Activated CD4-positive, alpha-beta memory T cell treated with anti-CD3 and anti-CD28 coated beads for 36 hours (primary cell): ENCODE measurements at places on chromosomes 5 and 9.

DNA sequence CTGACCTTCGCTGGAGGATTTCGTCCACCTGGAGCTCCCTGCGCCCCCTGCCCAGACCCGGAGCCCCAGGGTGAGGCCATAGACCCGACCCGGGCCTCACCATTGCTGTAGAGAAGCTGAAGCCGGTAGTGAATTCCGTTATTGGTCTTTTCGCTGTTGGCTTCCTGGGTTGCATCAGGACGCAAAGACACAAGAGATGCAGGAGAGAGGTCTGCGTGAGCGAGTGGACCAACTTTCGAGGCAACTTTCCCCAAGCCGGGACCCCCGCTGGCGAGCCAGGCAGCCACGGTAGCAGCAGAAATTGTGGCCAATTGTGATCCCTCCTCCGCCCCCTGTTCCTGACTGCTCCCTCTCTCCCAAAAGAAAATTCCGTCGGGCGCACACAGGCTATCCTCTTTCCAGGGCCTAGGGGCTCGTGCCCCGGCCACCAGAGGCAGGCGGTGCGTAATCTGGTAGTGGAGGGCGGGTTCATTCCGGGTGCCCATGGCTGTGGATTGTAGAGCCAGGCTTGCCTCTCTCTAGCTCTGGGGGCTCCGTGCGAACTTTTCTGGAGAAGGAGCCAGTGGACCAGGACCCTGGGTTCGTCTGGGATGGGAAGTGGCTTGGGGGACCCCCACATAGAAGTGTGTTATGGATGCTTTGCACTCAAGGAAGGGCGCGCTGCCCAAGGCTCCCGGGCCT is 3.3 kb downstream of the EBF1 start:
- no peak for DNase-seq

DNA sequence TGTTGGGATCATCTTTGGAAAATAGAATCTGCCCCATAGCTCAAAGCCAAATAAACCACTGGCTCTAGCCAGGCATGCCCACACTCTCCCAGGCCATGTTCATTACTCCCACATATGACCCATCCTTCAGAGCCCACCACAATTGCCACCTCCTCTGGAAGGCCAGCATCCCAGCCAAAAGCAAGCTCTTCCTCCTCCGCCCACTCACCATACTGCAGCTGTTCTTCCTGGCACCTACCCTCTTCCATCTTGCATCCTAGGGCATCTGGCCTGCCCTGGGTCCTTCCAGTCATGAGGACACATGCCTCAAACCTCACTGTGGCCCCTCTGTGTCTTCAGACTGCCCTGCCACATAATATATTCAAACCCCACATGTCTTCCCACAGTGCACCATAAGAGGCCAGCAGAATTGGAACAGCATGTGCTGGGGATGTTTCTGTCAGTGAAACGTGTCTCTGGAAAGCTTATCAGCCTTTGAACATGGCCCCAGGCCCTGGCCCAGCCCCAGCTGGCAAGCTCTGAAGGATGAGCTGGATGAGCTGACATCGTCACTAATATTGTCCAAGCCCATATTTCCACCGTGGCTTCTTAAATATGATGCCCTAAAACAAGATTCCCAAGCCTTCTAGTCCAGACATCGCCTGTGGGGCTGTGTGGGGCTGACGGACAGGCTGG is 230.8 kb downstream of the AGTPBP1 start:
- DNase-seq, result no peak

DNA sequence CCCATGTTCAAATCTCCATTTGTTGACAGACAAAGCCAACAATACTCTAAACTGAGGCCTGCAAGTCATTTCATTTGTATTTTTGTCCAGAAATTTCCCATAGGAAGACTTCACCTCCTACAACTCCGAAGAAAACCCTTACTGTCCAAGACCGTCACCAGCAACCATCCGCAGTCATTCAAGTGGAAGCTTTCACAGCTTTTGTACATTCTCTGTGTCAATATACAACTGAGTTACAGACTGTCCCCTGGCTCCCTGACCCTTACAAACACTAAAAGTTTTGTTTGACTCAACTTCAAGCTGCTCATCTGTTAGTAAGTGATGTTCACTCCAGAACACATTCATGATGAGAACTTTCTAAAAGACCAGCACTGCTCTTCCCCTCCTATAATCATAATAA is 210.1 kb downstream of the DEPDC1B start:
- no peak for DNase-seq

- DNase-seq, result no peak
Observed at GRCh38 chr5:83377131-83377865, 94.2 kb upstream of the VCAN start.

DNA sequence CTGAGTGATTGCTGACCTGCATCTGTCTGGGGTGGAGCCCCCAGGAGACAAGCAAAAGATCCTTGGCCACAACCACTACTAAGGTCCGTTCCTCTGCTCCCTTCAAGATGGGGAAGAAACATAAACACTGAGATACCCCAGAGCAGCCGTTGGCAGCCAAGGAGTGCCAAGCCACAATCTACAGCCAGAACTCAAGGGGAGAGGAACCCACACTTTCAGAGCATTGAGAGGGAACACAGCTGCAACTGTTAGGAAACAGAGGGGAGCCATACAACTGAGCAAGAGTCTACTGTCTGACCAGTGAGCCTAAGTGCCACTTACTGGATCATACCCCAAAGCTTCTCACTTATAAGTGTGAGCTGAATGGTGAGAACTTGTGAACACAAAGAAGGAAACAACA is 44.6 kb upstream of the ADRB2 start:
- no peak for DNase-seq

DNA sequence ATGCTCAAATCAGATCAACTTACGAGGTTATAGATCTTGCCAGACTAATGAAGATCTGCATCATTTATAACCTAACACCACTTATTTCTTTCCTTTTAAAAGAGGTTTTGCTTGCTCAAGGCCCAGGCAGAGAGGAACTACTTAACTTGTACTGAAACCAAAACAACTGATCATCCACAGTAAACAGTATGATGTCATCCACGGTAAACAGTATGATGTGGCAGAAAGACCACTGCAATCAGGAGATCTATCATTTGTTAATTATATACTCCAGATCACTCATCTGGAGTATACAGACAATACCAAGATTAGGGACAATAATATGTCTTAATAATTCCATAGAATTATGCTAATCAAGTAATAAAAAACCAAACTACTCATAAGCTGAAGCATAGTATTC is 116.8 kb downstream of the ADAMTS6 start:
- DNase-seq, result no peak

DNA sequence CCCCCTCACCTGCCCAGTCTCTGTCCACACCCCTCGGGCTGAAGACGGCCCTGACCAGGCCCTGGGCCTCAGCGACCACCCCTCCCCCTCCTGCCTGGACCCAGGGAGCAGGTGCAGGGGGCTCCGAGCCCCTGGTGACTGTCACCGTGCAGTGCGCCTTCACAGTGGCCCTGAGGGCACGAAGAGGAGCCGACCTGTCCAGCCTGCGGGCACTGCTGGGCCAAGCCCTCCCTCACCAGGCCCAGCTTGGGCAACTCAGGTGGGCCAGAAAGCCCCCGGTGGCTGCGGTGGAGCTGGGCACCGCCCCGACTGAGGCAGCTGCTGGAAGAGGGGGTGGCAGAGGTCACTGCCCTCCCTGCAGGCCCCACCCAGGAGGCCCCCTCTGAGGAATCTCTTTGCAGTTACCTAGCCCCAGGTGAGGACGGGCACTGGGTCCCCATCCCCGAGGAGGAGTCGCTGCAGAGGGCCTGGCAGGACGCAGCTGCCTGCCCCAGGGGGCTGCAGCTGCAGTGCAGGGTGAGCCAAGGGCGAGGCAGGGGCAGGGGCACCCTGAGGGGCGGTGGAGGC is 7.7 kb downstream of the ENTPD8 start:
- DNase-seq, result no peak

DNA sequence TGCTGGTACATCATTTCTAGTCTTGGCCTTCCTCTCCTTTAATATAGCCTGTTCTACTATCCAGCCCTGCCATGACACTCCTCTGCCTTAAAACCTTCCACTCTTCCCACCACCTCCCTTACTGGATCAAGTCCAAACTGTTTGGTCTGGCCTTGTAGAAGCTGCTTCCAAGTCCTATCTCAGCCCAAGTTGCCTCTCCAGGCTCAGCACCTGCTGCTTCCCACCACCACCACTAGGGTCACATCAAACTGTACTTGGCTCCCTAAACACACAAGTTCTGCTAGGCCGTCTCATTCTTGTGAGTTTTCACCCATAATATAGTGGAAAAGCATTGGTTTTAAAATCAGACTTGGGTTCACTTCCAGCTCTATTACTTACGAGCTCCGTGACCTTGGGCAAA is 1.4 kb downstream of the NDUFA8 start:
- DNase-seq, result peak; percentile 43

- DNase-seq, result no peak
Observed at GRCh38 chr9:17116400-17116837, 18.4 kb upstream of the CNTLN start.

DNA sequence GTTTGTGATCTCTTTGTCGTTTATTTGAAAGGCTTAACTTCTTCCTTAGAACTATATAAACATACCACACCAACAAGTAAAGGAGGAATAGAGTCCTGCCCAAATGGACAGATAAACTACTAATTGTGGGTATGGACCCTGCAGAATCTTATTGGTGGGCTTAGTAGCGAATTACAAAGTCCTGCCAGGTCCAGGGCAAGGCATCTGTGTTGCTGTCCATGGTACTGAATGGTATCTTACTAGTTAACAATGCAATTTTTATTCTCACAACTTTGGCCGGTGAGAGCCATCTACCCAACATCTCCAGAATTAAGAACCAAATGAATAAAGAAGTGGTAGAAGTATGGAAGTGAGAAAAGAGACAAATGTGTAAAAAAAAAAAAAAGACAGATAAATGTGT is 1782.4 kb upstream of the WWC1 start:
- DNase-seq, result no peak

- no peak for DNase-seq
Observed at GRCh38 chr5:158194561-158194976, 335.6 kb upstream of the CLINT1 start.

DNA sequence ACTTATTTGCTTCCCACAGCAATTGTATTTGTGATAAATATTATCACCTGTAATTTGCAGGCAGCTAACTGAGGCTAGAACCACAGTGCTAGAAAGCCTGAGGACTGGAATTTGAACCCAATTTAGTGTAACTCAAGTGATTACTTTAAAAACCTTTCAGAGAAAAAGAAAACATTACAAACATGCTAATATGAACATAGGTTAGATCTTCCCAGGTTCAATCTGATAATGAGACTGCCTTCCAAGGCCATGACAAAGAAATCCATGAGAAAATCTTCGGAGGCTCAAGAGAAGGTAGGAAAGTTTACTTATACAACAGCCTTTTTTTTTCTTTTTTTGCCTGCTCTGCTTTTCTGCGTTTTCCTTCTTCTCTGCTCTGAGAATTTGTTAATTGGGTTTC is 620.6 kb upstream of the CCNG1 start:
- DNase-seq, result no peak

DNA sequence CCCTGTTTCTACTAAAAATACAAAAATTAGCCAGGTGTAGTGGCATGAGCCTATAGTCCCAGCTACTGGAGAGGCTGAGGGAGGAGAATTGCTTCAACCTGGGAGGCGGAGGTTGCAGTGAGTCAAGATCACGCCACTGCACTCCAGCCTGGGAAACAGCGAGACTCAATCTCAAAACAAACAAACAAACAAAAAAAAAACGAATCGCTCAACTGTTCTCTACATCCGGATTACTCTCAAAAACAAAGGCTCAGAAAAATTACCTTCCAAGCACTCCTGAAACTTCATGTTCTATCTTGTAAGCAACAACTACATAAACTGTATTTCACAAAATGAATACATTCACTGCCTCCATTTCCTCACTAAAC is 14.0 kb downstream of the UBAP2 start:
- DNase-seq, result no peak

- DNase-seq, result no peak
Observed at GRCh38 chr5:90368454-90369246, 40.9 kb downstream of the CETN3 start.

DNA sequence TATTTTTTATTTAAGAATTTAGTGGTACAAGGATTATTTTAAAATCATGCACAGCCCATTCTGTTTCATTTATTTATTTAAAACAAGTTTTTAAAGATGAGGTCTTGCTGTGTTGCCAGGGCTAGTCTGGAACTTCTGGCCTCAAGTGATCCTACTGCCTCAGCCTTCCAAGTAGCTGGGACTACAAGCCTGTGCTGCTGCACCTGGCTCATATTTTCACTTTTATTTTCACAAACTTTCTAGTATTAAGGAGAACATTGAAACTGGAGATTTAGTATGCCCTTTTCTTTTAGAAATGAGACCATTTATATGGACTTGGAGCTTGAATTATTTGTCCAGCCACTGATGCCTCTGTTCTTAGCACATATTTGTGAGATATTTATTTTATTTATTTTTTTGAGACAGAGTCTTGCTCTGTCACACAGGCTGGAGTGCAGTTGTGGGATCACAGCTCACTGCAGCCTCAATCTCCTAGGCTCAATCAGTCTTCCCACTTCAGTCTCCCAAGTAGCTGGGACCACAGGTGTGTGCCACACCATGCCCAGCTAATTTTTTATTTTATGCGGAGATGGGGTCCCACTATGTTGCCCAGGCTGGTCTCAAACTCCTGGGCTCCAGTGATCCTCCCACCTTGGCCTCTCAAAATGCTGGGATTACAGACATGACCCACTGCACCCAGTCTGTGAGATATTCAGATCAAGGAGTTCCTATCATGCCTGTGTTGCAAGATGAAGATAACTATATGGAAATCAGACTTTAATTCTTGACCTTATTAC is 7.4 kb downstream of the DMXL1 start:
- no peak for DNase-seq

DNA sequence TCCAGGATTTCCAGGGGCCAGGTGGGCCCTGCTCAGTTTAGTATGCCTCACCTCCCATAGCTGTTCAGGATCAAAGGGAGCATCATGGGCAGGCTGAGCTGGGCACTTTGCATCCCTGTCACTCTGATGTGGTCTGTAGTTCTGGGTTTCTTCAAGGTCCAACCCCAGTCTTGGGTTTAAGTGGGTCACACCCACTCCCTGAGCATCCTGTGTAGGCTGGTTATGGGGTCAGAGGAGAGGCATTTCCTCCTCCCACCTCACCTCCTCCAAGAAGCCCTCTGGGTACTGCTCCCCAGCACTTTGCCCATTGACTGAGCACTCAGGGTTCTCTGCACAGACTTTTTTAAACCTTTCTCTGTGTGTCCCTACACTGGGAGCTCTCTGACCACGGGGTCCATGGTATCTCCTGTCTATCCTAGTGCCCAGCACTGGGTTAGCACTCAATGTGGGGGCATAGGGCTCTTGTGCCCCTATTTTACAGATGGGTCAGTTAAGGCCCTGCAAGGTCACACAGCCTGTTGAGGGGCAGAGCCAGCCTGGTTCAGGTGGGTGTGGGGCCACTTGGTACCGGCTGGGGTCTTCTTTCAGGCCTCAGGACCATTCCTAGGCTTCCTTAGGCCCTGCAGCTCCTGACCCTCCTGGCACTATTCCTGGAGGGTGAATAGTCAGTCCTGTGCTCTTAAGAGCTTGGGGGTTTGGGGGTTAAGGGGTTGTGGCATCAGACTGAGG is 19.0 kb downstream of the CXXC5 start:
- no peak for DNase-seq

DNA sequence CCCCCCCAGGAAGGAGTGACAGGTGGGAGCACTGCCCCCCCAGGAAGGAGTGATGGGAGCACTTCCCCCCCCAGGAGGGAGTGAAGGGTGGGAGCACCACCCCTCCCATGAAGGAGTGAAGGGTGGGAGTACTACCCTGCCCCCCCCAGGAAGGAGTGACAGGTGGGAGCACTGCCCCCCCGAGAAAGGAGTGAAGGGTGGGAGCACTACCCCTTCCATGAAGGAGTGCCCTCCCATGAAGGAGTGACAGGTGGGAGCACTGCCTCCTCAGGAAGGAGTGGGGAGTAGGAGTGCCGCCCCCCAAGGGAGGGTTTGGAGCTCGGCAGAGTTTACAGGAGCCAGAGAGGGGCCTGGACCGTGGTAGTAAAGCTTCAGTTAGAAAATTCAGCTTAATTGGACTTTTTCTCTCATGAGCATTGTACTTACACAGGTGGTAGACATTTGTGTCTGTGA is 100.7 kb downstream of the CACNA1B start:
- no peak for DNase-seq
